ENCODE measurements at places on chromosomes 16 and 17.

- peak; percentile 35 for DNase-seq
Measured at GRCh38 chr17:7177954-7178477, 1.2 kb downstream of the ASGR1 start.

GRCh38 chr17:64276961-64277505 is 14.0 kb upstream of the TEX2 start:
- DNase-seq: no peak

- no peak for DNase-seq
Measured at GRCh38 chr16:80666378-80667250, 125.8 kb downstream of the DYNLRB2 start.

DNA sequence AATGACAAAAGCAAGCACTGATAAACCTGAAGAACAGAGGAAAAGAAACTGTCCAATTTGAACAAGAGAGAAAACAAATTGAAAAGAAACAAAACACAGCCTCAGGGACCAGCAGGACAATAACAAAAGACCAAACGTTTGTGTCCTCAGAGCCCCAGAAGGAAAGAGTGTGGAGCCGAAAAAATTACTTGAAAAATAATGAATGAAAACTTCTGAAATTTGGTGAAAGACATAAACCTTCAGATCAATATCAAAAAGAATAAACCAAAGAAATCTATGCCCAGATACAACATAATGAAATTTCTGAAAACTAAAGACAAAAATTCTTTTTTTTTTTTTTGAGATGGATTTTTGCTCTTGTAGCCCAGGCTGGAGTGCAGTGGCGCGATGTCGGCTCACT is 45.6 kb downstream of the CCDC57 start:
- DNase-seq: no peak

GRCh38 chr17:67238991-67239390 is 6.0 kb downstream of the HELZ start:
- no peak for DNase-seq

DNA sequence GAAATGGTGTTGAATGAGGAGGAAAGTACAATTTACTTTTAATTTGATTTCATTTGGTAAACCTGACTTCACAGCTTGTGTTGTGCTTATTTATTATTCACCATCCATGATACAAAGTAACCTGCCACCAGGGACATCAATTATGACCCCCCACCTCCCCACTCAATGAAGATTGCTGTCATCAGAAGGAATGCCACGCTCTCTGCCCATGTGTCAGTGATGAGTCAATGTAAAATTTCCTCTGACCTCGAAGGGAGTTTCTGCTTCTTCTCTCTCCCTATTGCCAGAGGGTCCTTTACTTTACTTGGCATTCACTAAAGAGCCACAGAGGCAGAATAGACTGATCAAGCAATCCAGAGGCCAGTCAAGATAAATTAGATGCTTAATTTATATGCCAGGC is 759.7 kb downstream of the CDH11 start:
- no peak for DNase-seq

Measured in HAP-1 (cell line).